ENCODE measurements at places on chromosomes 5 and 9.

GRCh38 chr5:32713770-32714381 lies 2.8 kb downstream of the NPR3 start:
- H3K4me3 ChIP-seq: no peak overlapping the region
- no peaks in the 10 kb centered on the region for H3K4me1 ChIP-seq
- no peaks in the 10 kb centered on the region for H3K36me3 ChIP-seq
- no peak overlapping the region for H3K27ac ChIP-seq
- DNase-seq: no peak

DNA sequence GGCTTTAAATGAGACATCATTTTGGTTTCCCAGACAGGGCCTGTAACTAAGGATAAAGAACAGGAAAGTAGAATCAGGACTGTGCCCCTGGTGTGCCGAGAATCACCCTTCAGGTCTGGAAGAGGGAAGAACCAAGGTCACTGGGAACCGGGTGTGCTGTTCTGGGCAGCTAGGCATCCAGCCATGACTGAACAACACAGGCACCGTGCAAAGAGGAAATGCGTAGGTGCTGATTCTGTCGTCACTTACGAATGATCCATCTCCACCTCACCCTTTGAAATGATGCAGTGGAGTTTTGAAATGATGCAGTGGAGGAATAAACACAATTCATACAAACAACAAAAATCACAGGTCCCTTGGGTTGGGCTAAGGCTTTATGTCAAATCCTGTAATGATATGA lies 64.4 kb downstream of the MAP1B start:
- no peak overlapping the region for H3K4me3 ChIP-seq
- DNase-seq: no peak
- no peaks in the 10 kb centered on the region for H3K4me1 ChIP-seq

DNA sequence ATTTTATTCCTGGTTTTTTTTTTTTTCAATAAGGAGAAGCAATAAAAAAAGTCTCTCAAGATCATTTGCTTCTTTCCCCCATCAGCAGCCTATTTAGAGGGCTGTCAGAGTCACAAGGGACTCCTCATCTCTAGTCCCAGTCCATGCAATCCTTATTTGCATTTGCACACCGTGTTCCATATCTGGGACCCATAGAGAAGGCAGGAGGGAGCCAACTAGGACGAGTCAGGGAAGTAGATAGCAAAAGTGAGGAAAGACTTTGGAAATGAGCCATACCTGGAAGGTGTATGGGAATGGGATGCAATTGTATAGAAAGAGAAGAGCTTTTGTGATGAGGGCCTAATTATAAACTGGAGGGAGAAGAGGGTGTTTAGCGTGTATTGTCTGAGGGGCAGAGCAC lies 160.0 kb downstream of the PIK3R1 start:
- no peaks in the 10 kb centered on the region for H3K36me3 ChIP-seq
- H3K27ac ChIP-seq: no peak overlapping the region
- no peaks in the 10 kb centered on the region for H3K4me1 ChIP-seq
- no peak overlapping the region for H3K4me3 ChIP-seq
- DNase-seq: no peak
- H3K27me3 ChIP-seq: no peaks in the 10 kb centered on the region

DNA sequence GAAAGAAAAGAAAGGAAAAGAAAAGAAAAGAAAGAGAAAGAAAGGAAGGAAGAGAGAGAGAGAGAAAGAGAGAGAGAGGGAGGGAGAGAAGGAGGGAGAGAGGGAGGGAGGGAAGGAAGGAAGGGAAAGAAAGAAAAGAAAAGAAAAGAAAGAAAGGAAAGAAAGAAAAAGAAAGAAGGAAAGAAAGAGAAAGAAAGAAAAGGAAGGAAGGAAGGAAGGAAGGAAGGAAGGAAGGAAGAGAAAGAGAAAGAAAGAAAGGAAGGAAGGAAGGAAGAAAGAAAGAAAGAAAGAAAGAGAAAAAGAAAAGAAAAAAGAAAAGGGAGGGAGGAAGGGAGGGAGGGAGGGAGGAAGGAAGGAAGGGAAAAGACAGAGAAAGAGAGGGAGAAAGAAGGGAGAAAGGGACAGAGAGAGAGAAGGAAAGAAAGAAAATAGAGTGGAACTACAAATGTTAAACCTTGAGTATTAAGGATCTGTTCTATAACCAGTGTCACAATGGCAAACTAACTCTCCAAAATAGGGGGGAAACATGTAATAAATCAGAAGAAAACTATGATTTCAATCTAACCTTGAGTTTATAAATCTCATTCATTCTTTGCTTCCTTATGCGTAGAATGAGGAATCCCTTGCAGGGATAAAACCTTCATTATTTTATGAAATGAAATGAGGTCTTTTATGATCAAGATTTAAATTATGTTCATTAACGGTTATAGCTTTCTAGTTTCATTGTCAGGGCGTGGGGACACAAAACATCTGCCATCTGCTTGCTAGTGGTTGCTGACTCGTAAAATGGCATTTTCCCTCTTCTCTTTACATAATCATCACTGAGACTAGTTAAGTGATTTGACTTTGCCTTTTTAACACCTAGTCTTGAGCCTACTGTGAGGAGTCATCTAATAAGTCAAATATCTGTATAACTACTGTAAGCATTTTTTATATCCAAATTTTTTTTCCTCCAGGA lies 40.7 kb upstream of the RAD23B start:
- no peaks in the 10 kb centered on the region for H3K36me3 ChIP-seq
- DNase-seq: no peak
- peak overlapping the region; percentile 89 for H3K27ac ChIP-seq
- peaks cover 59% of the 10 kb centered on the region for H3K4me1 ChIP-seq
- H3K27me3 ChIP-seq: no peaks in the 10 kb centered on the region
- no peak overlapping the region for H3K4me3 ChIP-seq

GRCh38 chr9:114588210-114588609 lies 641 bp downstream of the ATP6V1G1 start:
- no peak for DNase-seq
- H3K4me1 ChIP-seq: peaks cover 17% of the 10 kb centered on the region
- peak overlapping the region; percentile 97 for H3K27ac ChIP-seq
- no peaks in the 10 kb centered on the region for H3K27me3 ChIP-seq

- H3K36me3 ChIP-seq: no peaks in the 10 kb centered on the region
- no peaks in the 10 kb centered on the region for H3K27me3 ChIP-seq
- H3K4me3 ChIP-seq: no peak overlapping the region
- H3K4me1 ChIP-seq: no peaks in the 10 kb centered on the region
- no peak overlapping the region for H3K27ac ChIP-seq
- DNase-seq: peak; percentile 29
Observed at GRCh38 chr9:75238311-75238976, 150.1 kb downstream of the OSTF1 start.

DNA sequence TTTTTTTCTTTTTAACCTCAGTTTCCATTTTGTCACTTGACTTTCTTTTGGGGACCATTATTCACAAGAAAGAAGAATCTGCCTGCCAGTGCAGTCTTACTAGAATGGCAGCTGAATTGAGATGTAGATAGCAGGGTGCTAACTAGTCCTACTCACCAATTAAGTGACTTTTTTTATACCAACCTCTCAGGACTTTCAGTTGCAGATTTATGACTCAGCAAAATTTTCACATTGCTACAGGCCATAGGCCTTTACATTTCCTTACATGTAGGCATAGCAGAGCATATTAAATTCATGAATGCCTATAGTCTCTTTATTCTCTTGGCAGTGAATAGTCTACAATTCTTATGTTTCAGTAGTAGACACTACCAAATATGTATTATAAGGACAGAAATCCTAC lies 54.0 kb upstream of the FKTN start:
- H3K36me3 ChIP-seq: no peaks in the 10 kb centered on the region
- H3K4me3 ChIP-seq: no peak overlapping the region
- H3K27ac ChIP-seq: peak overlapping the region; percentile 54
- H3K27me3 ChIP-seq: no peaks in the 10 kb centered on the region
- H3K4me1 ChIP-seq: peaks cover 22% of the 10 kb centered on the region

- H3K27ac ChIP-seq: no peak overlapping the region
- no peaks in the 10 kb centered on the region for H3K4me1 ChIP-seq
- no peaks in the 10 kb centered on the region for H3K27me3 ChIP-seq
- no peak overlapping the region for H3K4me3 ChIP-seq
Observed at GRCh38 chr9:30058463-30058862, 2326.0 kb upstream of the ACO1 start.

GRCh38 chr9:134378901-134379338 lies 52.7 kb downstream of the RXRA start:
- no peak overlapping the region for H3K27ac ChIP-seq
- no peaks in the 10 kb centered on the region for H3K27me3 ChIP-seq
- H3K4me3 ChIP-seq: no peak overlapping the region
- H3K36me3 ChIP-seq: no peaks in the 10 kb centered on the region
- H3K4me1 ChIP-seq: peaks cover 5% of the 10 kb centered on the region

DNA sequence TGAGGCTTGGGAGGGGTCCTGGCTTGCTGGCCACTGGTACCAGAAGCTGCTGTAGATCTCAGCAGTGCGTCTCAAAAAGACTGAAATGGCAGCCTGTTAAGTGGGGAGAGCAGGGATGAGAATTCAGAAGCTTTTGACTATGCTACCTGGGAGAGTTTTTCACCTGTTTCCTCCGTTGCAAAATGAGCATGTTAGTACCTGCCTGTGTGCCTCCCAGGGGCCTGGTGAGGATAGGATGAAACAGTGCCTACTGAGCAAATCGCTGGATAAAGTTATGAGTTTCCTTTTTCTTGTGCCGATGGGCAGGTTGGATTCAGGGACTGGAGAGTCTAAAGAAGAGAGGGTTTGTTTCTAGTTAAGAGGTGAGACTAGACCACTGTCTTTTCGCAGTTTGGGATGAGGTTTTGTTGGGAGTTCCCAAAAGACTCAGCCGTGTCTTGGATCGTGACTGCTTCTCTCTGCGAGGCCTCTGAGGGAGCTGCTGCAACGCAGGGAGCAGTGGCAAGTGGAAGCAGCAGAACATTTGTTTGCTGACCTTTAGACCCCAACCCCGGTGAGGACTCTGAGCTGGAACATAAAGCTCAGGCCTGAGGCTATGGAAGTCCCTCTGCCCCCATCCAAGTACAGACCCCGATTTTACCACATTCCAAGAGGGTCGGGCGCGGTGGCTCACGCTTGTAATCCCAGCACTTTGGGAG lies 1.4 kb downstream of the RALGPS1 start:
- peak overlapping the region; percentile 86 for H3K4me3 ChIP-seq
- no peaks in the 10 kb centered on the region for H3K36me3 ChIP-seq
- peak; percentile 68 for DNase-seq

- no peaks in the 10 kb centered on the region for H3K36me3 ChIP-seq
- DNase-seq: no peak
- H3K4me1 ChIP-seq: no peaks in the 10 kb centered on the region
- H3K4me3 ChIP-seq: no peak overlapping the region
Observed at GRCh38 chr9:91963711-91964240, 13.7 kb upstream of the ROR2 start.

- no peak overlapping the region for H3K4me3 ChIP-seq
- H3K27me3 ChIP-seq: no peaks in the 10 kb centered on the region
- no peak for DNase-seq
- H3K36me3 ChIP-seq: no peaks in the 10 kb centered on the region
- no peaks in the 10 kb centered on the region for H3K4me1 ChIP-seq
Observed at GRCh38 chr5:52767766-52768480, 19.8 kb upstream of the ITGA1 start.

- no peak overlapping the region for H3K27ac ChIP-seq
- H3K4me1 ChIP-seq: no peaks in the 10 kb centered on the region
- no peak overlapping the region for H3K4me3 ChIP-seq
Observed at GRCh38 chr9:8643896-8644295, 844.3 kb upstream of the DMAC1 start.

GRCh38 chr5:167720676-167721260 lies 570.7 kb upstream of the WWC1 start:
- peaks cover 3% of the 10 kb centered on the region for H3K4me1 ChIP-seq
- no peak overlapping the region for H3K4me3 ChIP-seq
- no peak overlapping the region for H3K27ac ChIP-seq
- H3K36me3 ChIP-seq: no peaks in the 10 kb centered on the region
- no peak for DNase-seq

- H3K27me3 ChIP-seq: no peaks in the 10 kb centered on the region
- H3K36me3 ChIP-seq: peaks cover 3% of the 10 kb centered on the region
- H3K27ac ChIP-seq: no peak overlapping the region
Observed at GRCh38 chr9:95477885-95478284, 38.9 kb downstream of the PTCH1 start.

- no peak for DNase-seq
- H3K27me3 ChIP-seq: no peaks in the 10 kb centered on the region
- H3K4me1 ChIP-seq: no peaks in the 10 kb centered on the region
- no peak overlapping the region for H3K4me3 ChIP-seq
Observed at GRCh38 chr9:38118862-38119438, 49.9 kb upstream of the SHB start.

DNA sequence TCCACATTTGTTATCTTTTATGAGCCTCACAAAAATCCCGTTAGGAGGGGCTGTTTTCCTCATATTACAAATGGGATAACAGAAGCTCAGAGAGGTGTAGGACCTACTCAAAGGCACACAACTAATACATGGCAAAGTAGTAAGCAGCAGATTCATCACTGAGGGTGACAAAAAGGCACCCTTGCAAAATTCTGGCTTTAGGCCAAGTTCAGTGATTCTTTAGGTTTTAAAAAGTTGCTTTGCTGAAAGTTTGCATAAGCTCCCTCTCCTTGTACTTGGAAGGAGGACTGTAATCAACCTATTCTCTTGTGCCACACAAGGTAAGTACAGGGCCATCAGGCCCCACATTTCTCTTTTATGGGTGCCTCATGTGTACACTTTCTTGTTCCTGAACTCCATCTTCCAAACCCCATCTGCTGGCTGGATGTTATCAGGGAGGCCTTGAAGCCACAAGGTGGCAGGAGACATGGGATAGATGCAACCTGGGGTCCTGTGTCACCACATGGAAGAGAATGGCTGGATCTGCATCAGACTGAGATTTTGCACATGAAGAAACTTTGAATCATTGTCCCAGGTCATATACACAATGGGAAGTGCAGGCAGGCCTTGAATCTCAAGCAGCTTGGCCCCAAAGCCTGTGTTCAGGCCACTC lies 311.6 kb downstream of the MSX2 start:
- H3K27me3 ChIP-seq: no peaks in the 10 kb centered on the region
- no peaks in the 10 kb centered on the region for H3K4me1 ChIP-seq
- no peak overlapping the region for H3K27ac ChIP-seq
- no peak overlapping the region for H3K4me3 ChIP-seq
- DNase-seq: no peak

DNA sequence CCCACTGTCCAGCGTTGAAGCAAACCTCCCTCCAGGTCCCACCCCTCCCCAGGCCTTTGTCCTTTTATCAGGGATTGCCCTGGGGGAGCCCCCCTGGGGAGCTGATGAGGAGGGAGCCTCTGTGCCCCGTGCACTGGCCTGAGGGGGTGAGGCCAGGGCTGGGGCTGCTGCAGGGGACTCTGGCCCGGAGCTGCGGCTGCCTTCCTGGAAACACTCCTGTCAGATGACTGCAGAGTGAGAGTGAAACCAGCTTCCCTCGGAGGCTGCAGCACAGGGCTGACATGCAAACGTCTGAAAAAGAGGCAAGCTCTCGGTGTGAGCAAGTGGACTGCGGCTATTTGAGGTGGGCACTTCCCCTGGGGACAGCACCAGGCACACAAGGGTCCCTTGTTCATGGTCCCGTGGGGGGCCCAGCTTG lies 4.6 kb upstream of the TRAF2 start:
- peak; percentile 61 for DNase-seq
- H3K27ac ChIP-seq: peak overlapping the region; percentile 11
- H3K4me3 ChIP-seq: no peak overlapping the region
- H3K27me3 ChIP-seq: no peaks in the 10 kb centered on the region
- H3K36me3 ChIP-seq: no peaks in the 10 kb centered on the region

- no peak for DNase-seq
- H3K27me3 ChIP-seq: no peaks in the 10 kb centered on the region
- H3K4me3 ChIP-seq: no peak overlapping the region
- no peaks in the 10 kb centered on the region for H3K4me1 ChIP-seq
- no peak overlapping the region for H3K27ac ChIP-seq
Observed at GRCh38 chr9:70480405-70480980, 66.0 kb upstream of the KLF9 start.

- no peak overlapping the region for H3K27ac ChIP-seq
- no peak for DNase-seq
Observed at GRCh38 chr9:15133488-15133887, 173.5 kb downstream of the TTC39B start.

Data from Caco-2 (cell line).